ENCODE measurements at places on chromosomes 12 and 14.

GRCh38 chr12:124379938-124380754 lies 85.3 kb downstream of the RFLNA start:
- no peak for DNase-seq

DNA sequence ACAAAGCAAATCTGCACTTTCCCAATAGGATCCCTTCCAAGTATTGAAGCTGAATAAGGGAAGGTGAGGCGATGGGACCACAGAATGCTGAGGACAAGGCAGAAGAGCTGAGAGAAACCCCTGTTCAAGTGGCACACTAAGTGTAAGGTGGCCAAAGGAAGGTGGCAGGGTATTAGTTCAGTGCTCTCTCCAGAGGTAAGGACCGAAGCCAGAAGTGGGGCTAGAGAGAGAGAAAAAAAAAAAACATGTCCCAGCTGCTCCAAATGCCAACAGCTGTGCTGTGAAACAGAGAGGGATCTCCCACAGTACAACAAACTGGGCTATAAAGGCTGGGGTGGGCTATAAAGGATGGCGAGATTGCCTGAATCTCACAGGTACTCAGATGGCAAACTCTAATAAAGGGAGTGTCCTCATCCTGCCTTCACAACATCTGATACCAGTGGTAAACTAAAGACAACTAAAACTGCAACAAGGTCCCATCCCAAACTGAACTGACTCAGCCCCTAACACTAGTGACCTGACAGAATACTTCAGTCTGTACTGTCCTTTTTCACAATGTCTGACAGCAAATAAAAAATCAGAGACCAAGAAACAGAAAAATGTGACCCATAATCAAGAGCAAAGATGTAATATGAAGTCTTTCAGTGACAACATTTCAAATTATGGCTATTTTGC lies 47.9 kb downstream of the CDK17 start:
- no peak for DNase-seq

DNA sequence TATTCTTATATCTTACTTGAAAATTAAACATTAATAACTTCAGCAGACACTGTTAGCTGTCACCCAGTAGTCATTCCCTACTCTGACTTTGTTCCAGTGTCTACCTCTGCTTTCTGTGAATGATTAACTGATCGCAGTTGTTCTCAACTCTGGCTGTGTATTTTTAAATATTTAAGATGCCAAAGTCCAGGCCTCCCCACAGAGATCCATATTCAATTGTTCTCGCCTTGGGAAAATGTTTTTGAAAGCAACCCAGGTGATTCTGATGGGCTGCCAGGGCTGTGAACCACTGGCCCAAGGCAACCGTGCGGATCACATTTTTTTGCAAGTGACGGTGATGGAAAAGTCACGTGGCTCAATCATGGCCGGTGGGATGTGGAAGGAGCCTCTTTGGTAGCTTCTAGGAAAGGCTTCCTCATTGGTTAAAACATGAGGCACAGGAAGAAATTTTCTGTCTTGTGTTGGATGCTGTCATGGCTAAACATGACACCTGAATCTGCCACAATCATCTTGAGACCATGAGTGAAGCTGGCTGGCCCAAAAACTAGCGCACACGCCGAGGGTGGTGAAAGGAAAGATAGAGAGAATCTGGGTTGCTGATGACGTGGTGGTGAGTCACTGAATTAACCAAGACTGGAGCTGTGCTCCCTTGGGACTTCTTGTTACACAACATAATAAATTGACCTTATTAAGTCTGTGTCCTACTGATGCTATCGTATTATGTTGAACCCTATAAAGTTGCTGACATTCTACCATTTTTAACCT lies 37.2 kb downstream of the RDH12 start:
- no peak for DNase-seq

GRCh38 chr14:55301437-55302121 lies 30.4 kb downstream of the FBXO34 start:
- no peak for DNase-seq

- DNase-seq: no peak
Observed at GRCh38 chr12:63994704-63995103, 150.2 kb downstream of the SRGAP1 start.

DNA sequence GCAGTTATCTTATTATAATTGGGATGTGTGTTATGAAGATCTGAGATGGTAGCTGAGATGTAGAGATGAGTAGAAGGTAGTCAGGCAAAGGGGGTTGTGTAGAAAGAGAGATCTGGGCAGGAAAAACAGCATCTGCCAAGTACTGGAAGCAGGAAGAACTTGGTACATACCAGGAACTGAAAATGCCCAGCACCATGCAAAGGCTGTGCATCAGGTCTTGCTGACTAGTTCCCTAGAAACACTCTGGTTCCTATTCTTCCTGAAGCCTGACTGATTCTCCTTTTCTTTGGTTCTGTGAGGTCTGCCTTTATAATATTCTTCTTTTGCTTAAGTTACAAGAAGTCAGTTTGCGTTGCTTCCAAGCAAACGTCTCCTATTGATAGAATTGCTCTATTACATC lies 6.7 kb upstream of the NFATC4 start:
- DNase-seq: no peak

DNA sequence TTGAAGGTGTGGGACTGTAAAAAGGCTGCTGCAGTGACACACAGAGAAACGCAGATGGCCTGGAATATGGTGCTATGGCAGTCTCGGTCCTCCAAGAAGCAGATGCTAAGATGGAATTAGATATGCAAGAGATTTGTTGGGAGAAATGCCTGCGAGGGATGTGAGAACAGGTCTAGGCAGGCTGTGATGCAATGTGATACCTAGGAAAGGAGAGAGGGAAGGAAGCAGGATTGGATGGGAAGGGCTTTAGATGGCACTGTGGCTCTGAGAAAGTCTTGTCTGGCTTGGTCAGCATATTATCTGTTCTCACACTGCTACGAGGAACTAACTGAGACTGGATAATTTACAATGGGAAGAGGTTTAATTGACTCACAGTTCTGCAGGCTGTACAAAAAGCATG lies 374.4 kb downstream of the BCAT1 start:
- DNase-seq: no peak

DNA sequence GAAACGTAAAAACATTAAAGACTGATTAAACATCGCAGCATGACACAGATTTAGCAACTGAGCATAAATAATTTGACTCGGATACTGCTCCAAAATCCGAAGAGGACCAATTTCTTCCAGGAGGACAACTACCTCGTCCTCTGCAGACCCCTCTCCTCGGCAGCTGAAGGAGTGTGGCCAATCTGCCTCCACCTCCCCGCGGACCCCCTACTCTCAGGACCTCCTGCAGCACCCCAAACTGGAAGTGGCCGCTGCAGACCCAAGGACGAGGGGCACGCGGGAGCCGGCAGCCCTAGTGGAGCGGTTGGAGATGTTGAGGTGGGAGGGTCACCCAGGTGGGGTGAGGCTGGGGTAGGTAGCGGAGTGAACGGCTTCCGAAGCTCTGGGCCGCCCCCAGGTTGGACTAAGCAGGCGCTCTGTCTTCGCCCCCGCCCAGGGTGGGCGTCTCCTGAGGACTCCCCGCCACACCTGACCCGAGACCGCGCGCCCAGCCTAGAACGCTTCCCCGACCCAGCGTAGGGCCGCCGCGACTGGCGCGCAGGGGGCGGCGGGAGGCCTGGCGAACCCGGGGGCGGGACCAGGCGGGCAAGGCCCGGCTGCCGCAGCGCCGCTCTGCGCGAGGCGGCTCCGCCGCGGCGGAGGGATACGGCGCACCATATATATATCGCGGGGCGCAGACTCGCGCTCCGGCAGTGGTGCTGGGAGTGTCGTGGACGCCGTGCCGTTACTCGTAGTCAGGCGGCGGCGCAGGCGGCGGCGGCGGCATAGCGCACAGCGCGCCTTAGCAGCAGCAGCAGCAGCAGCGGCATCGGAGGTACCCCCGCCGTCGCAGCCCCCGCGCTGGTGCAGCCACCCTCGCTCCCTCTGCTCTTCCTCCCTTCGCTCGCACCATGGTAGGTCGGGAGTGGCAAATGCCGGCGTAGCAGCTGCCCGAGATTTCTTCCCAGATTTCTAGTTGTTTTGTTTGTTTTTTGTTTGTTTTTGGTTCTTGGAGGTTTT lies at the start of gene CALM1:
TSS of gene CALM1 (plus strand) at position 689 of the 999 bp plus-strand sequence. CDS start at position 891, 202 bp downstream.
- DNase-seq: peak; percentile 77

GRCh38 chr12:7129287-7129871 lies 690 bp upstream of the RBP5 start:
- no peak for DNase-seq

- DNase-seq: no peak
Observed at GRCh38 chr12:3744229-3744901, 8.5 kb downstream of the CRACR2A start.

GRCh38 chr12:44848703-44849085 lies 27.4 kb downstream of the NELL2 start:
- DNase-seq: no peak

GRCh38 chr14:51277753-51278415 lies 37.8 kb downstream of the TMX1 start:
- DNase-seq: no peak

GRCh38 chr12:51449580-51450246 lies 25.1 kb downstream of the SLC4A8 start:
- DNase-seq: no peak

- DNase-seq: no peak
Observed at GRCh38 chr14:69543341-69544115, 31.1 kb downstream of the CCDC177 start.

DNA sequence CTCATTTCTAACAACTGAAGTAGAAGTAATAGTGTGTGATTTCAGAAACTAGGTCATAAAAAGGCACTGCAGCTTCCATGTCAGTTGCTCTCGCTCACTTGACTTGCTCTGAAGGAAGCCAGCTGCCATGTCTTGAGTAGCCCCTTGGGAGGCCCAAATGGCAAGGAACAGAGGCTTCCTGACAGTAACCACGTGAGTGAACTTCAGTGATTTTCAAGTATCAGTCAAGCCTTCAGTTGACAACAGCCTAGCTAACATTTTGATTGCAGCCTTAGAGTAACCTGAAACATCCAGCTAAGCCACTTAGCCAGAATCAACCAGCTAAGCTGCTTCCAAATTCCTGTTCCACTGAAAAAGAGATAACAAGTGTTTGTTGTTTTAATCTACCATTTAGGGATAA lies 26.7 kb downstream of the TOGARAM1 start:
- no peak for DNase-seq

DNA sequence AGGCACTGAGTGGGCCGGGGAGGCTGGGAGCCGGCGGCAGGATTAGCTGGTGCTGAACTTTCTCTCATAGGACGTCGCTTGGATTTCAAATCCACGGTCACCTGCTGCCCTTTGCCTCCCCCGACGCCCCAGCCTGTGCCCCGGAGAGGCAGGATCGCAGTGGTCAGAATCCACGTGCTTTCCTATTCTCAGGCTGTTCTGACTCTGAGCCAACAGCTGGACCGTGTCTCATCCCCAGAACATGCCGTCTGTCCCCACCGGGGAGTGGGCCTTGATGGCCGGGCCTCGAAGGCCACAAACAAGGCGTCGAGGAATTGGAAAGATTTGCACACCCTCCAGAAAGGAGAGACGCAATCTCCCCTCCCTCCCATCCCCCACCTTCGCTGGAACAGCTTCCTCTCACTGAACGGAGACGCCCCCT lies 18.5 kb upstream of the MLXIP start:
- DNase-seq: no peak

DNA sequence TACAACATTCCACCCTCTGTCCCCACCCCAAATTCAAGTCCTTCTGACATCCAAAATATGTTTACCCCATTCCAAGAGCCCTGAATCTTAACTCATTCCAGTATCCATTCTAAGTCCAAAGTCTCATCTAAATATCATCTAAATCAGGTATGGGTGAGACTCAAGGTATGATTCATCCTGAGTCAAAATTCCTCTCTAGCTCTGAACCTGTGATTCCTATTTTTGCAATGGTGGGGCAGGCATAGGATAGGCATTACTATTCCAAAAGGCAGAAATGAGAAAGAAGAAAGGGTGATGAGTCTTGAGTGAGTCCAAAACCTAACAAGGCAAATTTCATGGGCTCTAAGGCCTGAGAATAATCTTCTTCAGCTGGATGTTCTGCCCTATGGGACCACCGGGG lies 140.3 kb upstream of the FAR2 start:
- DNase-seq: no peak

DNA sequence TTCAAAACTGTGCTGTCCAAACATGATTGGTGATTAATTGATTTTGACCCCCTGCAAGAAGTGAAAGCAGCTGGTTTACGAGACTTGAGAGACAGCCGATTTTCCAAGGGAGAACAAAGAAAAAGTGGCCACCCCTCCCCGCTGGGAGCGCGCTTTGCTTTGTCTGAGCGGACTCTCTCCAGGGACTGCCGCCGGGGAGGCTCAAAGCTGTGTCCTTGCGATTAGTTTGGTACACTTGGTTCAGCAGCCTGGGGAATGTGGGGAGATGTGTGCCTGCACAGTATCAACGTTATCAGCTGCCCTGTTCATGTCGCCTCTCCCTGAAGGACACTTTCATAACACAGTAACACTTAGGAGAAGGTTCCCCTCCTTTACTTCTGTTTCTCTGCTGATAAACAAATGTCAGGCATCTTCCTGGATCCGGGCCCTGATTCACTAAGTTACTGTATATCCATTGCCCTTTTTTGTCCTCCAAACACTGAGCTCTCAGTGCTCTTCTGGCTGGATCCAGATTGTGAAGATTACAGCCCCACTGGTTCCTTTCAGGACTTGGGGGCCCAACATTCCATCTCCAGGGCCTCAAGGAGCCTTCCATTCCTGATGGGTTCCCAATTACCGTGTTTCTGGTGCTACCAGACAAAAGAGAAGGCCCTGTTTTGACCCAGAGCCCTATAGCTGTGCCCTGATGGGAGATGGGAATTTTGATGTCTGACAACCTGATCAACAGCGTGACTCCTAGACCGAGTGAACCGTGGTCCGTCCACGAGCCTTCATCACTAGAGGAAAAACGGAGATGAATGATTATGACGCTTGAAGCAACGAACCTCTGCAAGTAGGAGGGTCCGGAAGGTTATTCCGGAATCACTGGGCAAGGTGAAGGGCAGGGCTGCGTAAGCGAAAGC lies 31.7 kb upstream of the TUBA1C start:
- DNase-seq: no peak

GRCh38 chr12:89707703-89708564 lies 704 bp downstream of the ATP2B1 start:
- DNase-seq: peak; percentile 27

GRCh38 chr12:129304529-129304928 lies 451.3 kb downstream of the GLT1D1 start:
- DNase-seq: peak; percentile 49

DNA sequence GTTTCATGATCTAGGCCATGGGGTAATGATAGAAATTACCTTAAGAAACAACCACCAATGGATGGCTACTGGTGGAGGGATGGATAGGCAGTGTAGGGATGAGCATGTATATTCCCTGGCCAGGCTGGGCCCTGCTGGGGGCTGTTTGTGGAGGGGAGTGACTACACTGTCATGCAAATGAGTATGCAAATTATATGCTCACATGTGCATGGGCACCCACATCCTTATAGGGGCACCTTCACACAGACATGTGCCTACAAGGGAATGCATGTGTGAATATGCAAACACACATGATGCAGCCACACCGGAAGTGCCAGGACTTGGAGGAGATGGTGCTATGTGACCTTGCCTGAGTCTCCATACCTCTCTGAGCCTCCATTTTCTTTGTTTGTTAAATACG lies 39.7 kb upstream of the FAM222A start:
- no peak for DNase-seq
